ENCODE measurements at places on chromosomes 5 and 9.
A peak's percentile ranks its signal among the peaks of the same experiment; 100 is the strongest.

GRCh38 chr5:109682383-109682782 lies 7.3 kb upstream of the MAN2A1 start:
- no peak for DNase-seq

- no peak for DNase-seq
Observed at GRCh38 chr5:79399046-79399445, 114.9 kb downstream of the HOMER1 start.

DNA sequence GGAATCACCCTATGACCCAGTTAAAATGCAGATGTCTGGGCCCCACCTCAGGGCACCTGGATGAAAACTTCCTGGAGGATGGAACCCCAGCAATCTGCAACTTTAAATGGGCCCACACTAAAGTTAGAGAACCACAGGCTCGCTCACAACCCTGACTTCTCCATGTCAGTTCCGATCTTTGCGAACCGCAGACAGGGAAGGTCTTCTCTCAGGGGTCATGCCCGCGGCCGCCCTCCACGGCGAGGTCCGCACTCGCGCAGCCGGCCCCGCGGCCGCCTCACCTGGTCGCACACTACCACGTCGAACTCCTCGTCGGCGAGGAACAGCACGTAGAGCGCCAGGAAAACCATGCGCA lies 499 bp downstream of the ALG2 start:
- DNase-seq: no peak

DNA sequence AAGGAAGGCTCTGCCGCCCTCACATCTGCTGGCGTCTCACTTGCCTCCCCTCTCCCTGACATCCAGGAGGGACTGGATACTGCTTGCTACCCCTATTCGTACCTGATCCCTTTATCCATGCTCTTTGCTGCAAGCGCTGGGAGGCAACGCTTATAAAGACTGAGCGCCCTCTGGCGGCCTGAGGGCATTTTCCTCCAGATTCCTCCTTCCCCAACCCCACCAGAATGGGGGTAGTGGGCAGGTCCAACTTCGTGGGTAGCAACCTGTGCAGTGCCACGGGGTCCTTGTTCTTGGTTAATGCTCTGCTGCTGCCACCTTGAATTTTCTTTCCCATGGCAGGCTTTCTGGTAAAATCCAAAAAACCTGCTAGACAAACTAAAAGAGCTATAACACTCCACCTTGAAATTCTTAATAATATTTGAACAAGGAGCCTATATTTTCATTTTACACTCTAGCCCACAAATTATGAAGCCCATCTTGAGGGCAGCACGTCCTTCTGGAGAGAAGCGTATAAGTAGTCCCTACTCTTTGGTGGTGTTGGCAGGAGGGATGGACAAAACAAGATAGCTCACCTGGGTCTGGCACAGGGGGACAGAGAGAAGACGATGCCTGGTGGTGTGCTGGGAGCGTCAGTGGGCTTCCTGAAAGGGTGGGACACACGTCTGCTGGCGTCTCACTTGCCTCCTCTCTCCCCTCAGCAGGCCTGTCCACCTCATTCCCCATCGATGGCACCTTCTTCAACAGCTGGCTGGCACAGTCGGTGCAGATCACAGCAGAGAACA lies 52.5 kb downstream of the JADE2 start:
- DNase-seq: peak; percentile 91

GRCh38 chr9:33162721-33163311 lies 4.3 kb downstream of the B4GALT1 start:
- no peak for DNase-seq

DNA sequence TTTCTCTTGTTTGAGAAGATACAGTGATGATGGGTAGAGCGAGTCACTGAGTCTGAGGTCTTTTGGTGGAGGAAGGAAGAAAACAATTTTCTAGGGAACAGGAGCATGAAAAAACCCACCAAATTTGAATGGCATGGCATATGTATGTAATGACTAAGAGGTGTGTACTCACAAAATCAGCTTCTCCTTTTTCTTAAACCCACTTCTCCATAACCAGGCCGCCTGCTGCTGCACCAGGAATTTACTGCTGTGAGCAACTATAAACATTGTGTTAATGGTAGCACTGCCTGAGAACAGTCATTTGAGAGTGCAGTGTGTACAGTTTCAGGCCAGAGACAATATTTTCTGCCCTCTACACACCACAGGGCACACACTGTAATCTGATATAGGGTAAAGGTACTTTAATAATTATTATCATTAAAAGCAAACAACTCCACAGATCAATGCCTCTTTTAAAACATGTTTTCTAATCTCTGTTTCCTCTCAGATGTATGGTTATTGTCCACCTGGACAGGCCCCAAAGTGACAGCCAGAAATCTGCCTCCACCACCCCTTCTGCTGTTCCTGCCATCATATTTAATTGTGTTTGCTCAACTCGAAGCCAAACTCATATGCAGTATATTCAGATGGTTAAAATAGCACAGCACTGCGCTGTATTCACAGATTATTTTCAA lies 241.6 kb downstream of the KIAA0825 start:
- no peak for DNase-seq

GRCh38 chr9:14339746-14340145 lies 25.8 kb upstream of the NFIB start:
- no peak for DNase-seq

DNA sequence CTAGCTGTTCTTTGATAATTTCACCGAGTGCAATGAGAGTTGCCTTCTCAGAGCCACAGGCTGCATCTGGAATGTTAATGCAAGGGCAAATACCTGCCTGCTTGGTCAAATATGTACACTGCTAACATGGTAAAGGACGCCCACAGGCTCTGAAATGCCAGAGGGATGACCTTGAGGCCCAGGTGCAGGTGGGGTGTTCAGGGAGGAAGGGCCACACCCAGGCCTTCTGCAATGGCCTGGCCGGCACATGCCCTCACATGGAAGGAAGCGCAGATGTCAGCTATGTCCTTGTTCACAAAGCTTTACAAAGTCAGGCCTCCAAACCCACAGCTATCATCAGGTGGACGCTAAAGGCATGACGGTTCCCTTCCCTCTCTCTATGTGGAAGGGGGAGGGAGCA lies 48.6 kb downstream of the HRH2 start:
- no peak for DNase-seq

- DNase-seq: no peak
Observed at GRCh38 chr5:143261748-143262392, 141.6 kb downstream of the NR3C1 start.

GRCh38 chr5:106312360-106312759 lies 1358.4 kb downstream of the EFNA5 start:
- no peak for DNase-seq

DNA sequence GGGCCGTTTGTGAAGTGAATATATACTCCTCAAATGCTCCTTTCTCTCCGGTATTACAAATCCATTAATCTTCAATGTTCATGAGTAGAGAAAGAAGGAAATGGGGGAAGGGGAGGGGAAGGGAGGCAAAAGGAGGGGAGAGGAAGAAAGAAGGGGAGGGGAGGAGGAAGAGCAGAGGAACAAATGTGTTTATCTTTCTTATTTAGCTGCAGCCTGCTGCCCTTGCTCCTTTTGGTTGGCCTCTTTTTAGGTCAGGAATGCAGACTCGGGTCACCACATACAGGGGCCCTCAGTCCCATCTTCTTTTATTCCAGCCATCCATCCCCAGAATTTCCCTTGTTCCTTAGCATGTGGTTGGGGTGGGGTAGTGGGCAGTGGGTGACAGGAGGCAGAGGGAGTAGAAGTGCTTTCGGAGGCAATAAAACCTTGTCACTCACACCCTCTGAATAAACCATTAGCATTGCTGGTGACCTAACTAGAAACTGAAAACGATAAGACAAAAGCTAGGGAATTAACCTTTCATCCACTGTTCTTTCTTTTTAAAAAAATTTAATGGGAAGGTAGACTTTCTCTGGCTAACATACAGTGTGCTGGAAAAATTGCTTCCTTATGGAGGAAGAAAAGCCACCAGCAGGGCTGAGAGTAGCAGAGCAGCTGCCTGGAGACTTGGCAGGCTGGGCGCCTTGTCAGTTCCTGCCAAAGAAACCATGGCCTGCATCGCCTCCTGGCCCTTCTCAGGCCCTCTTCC lies 16.8 kb upstream of the PRLR start:
- no peak for DNase-seq

DNA sequence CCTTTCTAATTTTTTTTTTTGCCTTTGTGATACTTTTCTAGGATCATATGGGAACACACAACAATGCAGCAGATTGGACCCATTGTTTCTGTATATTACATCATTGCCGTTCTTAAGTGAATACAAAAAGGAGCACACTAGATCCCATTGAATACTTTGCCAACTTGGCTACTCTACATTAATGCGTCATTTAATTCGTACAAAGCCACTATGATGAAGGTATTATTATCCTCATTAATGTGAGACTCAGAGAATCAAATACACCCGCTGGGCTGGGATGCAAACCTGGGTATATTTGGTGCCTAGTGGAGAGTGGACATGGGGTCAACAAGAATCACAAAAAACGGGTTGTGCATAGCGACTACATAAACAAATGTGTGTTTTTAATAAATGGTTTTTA lies 31.9 kb downstream of the OR2K2 start:
- no peak for DNase-seq

DNA sequence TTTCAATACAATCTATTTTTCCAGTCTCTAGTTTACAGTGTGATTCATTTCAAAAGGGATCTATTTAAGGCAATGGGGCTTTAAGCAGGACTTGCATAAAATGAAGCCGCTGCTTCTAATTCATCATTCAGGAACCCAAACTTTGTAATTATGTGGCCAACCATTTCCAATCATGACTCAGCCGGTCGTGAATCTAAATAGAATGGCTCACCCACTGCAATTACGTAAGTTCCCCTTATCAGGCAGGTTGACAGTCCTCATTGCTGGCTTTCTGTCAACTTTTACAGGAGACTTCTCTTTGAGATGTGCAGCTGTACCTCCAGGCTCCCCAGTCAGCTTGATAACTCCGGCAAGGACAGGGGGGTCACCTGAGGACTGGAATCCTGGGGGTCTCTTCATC lies 152.8 kb upstream of the DAP start:
- no peak for DNase-seq

DNA sequence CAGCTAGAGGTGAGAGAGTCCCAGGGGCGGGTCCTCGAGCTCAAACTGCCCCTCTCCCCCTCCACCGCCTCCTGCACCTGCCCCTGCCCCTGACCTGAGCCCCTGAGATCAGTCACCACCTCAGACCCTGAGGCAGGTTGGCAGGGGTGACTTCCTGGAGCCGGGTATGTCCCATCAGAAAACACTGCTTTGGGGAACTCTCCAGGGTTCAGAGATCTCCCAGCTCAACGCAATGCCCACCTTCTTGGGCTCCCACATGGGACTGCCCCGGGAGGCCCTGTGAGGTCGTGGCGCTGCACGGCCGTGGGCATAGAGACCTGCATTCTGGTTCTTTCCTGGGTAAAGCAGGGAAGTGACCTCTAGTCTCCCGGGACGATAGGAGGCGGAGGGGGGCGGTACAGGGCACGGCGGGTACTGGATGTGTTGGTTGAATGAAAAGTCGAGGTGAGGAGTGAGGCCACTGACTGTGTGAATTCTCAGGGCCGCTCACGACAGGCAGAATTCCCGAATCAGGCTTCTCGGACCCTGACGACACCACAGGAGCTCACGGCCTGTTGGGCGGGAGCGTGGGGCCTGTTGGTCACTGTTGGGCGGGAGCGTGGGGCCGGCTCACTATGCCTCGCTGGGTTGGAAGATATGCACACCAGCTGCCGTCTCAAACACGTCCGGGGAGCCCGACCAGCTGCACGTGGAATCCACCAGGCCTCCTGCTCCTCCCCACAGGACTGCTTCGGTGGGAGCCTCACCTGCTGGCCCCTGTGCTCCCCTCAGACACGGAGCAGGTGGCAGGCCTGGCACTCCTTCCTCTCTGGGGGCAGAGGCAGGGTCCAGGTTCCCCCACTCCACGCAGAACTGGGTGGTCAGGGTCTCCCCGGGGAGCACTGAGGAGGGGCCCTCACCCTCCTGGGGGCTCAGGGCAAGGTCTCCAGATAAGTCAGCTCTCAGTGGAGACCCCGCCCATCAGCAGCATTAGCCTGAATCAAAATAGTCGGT lies 178.0 kb upstream of the PPP1R26 start:
- DNase-seq: no peak

DNA sequence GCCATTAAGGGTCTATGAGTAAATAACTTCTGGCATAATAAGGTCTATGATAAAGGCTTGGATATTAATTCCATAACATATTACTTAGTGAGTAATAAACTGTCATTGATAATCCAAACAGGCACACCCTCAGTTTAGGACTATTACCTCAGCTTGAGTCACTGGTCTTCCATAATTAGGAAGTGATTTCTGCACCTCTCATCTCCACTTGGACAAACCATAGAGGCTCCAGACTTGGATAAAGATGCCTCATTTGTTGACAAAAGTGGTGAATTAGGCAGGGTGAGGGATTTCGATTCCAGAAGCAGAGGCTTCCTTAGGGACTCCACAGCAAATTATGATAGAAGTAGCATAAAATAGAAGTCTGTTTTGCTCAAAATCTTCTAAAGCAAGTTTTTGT lies 127.5 kb upstream of the MTAP start:
- no peak for DNase-seq

GRCh38 chr9:72129271-72130156 lies 19.7 kb upstream of the GDA start:
- DNase-seq: no peak

GRCh38 chr9:114093031-114093471 lies 6.0 kb downstream of the KIF12 start:
- no peak for DNase-seq

GRCh38 chr5:141261238-141261546 lies 16.0 kb downstream of the PCDHB15 start:
- DNase-seq: no peak

- DNase-seq: no peak
Observed at GRCh38 chr5:67334373-67334772, 137.8 kb upstream of the CD180 start.

- no peak for DNase-seq
Observed at GRCh38 chr5:132802044-132802684, 10.9 kb upstream of the SOWAHA start.

DNA sequence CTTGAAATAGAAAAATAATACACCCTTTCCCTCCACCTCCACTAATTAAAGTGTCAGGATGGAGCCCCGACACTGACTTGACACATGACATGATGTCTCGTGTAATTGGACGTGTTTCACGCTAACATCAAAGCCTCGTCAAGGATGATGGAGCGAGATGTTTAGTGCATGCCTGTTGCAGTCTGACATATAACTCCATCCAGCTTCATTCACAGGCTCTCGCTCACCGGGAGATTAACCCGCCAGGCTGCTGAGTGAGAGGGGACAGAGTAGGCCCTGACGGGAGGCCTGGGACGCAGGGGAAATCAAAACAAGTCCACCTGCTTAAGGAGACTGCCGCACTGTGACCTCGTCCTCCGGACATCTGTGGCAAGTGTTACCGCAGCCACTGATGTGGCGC lies 263.5 kb downstream of the SLIT3 start:
- no peak for DNase-seq

GRCh38 chr5:173751266-173751600 lies 134.8 kb upstream of the BOD1 start:
- no peak for DNase-seq

GRCh38 chr5:56615361-56616153 lies 199.8 kb upstream of the MAP3K1 start:
- DNase-seq: no peak

DNA sequence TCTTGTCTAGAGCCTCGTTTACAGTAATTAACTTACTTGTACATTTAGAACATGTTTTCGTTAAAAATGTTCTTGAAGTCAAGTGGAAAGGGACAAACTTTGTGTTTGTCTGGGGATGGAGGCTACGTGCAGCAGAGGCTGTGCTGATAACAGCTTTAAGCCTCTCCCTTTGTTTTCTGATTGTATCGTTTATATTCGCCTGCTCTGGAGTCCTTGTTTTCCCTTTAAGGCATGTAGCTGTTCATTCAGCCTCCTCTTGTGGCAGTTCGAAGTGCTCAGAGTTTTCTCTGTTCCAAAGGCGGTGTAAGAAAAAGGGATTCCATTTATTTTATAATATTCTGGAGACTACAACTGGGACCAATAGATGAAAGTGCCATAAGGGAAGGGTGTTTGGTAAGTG lies 1.9 kb downstream of the SLC36A1 start:
- no peak for DNase-seq
